IMR-90 (cell line): ENCODE measurements at places on chromosomes 6 and 20. TPM values are rescaled to one million over a fixed set of nuclear protein-coding genes. Genes with fewer than 3 reads are reported as not detected.

The TFAP2D gene
- not detected in 2 replicates for total RNA-seq

The PAK5 gene
- not detected in 2 replicates for total RNA-seq

The C2 gene
- total RNA-seq, result under 0.01 and 0.18 TPM in 2 replicates

The SLC35F1 gene
- total RNA-seq, result not detected in 2 replicates
